Activated CD8-positive, alpha-beta memory T cell treated with anti-CD3 and anti-CD28 coated beads for 1 hour (primary cell): ENCODE measurements at places on chromosomes 11 and 22.

DNA sequence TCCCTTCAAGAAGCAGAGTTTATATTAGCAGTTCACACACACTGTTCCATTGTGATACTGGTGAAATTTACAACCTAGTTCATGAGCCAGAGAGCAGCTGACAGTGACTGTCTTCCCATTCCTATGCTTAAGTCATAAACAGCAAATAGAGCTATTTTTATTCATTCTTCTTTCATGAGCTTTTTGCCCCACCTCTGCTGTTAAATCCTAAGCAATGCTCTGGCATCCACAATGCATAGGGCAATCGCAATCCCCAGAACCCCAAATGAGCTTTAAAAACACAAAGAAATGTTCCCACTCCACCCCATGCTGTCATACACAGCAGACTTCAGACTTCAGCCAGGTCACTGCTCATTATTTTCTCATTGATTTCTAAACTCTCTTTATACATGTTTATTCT lies 307.5 kb downstream of the ETS1 start:
- no peak for DNase-seq

- DNase-seq = no peak
Measured at GRCh38 chr11:86162239-86162638, 82.3 kb upstream of the EED start.

- peak; percentile 60 for DNase-seq
Measured at GRCh38 chr11:326842-327580, 6.4 kb upstream of the IFITM3 start.

- DNase-seq = no peak
Measured at GRCh38 chr22:39689421-39689820, 118.9 kb downstream of the CACNA1I start.

DNA sequence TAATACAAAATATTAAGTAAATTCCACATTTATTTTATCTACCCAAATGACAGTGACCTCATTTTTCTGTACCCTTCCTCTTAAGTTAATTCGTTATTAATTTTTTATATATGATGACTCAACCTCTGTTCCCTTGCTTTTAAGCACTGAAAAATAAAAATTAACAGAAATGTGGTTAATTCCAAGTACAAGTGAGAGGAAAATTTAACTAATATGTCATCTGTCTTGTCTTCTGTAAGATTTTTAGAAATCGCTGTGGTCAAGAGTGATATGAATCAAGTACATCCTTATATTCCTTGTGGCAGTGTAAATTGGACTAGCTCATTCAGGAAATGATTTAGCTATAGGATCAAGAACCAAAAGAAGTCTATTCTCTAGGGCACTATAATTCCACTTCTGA lies 74.5 kb downstream of the PDHX start:
- no peak for DNase-seq
